ENCODE measurements at places on chromosomes 5 and 9.

GRCh38 chr5:86971034-86971571, 296.6 kb upstream of the RASA1 start:
- no peak for DNase-seq

DNA sequence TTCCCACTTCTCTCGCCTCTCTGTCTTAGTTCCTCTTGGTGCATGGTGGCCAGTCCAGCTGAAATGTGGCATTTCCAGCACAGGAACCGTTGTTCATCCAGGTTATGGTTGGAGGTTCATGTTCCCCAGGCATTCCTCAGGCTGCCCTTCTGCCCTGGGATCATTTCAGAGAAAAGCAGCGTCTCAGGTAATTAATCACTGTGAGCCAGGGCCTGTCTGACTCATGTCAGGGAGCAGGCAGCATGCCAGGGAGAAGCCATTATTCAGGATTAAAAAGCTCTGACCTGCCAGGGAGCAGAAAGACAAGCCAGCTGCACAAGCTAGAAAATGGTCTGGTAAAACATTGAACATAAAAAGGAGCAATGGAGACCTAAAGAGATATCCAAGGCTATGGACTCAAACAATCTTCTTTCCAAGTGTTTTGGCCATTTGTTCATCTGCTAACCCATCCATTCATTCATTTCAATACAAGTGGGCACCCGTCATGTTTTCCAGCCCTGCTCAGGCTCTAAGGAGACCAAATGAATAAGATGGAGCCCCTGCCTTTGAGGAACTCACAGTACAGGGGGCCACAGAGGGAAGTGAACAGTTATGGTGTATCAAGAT, 241.4 kb downstream of the DRD1 start:
- DNase-seq = no peak

- peak; percentile 85 for DNase-seq
Observed at GRCh38 chr9:88388203-88388885, at the start of gene SPIN1. TSS of gene SPIN1 (plus strand) at chr9:88388444. CDS start at chr9:88426540, 38,096 bp downstream.

GRCh38 chr9:37996819-37997217, 72.2 kb downstream of the SHB start:
- no peak for DNase-seq

DNA sequence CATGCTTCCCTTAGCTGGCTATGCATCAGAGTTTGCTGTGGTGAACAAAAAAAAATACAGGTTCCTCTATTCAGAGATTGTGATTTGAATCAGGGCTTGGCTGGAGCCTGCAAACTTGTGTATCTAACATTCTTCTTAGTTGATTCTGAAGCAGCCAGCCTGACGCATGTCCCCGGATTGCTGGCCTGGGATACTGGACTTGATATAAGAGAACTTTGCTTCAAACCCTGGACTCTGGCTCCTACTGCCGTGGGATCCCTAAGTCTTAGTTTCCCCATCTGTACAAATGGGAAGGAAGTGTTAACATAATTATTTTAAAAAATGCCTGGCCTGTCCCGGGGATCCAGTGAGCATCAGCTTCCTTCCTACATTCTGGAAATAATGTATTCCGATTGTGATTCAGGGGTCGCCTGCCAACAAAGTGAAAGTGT, 292.8 kb downstream of the ARHGEF28 start:
- no peak for DNase-seq

GRCh38 chr9:133144142-133144903, 19.4 kb downstream of the GBGT1 start:
- DNase-seq = peak; percentile 92

DNA sequence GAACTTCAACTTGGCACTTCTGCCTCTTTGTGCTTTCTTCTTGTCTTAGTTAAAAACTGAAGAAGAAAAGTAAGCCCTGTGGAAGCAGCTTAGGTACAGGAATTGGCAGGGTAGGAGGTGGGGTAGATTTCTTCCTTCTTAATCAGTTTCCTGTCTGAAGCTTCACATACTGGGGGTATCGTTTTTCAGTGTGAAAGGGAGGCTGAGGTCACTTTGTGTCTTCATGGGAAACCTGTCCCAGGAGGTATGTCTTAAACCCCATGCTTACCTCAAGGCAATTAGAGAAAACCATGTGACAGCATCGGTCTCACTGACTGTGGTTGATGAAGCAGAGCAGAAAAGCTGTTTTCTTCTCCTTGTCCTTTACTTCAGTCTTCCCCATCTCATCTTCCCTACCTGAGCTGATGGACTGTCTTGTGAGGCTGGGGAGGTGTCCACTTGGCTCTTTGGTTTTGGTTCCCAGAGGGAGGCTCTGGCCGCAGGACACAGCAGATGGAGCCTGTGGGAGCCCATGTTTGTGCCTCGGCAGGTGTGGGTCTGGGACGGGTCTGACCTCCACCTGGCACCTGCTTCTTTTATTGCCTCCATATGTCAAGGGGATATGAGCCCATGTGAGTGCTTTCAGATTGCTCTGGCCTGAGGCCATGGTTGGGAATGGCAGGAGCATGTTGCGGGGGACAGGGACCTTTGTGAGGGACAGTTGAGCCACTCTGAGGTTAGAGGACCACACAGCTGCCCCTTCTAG, 47.0 kb downstream of the SH3GL2 start:
- no peak for DNase-seq

- no peak for DNase-seq
Observed at GRCh38 chr9:38253200-38253599, 139.3 kb upstream of the ALDH1B1 start.

DNA sequence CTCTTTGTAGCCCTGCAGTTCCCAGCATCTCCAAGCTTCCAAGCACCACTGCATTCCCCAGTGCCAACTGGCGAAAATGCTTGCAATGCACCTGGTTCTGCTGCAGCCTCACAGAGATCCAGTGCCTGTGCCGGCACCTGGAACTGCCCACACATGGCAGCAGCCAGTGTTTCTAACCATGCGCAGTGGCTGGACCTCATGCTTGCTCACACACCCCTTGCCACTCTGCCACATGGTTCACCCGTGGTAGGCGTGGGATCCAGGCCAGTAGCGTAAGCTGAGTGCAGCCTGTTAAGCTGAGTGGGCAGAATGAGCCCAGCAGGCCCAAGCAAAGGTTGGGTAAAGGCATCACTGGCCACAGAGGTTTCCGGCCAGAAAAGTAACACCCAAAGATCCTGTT, 214.1 kb upstream of the VLDLR start:
- DNase-seq = no peak

Measured in GM06990 (cell line).